ENCODE measurements at places on chromosomes 7 and 10.

- no peak for DNase-seq
These were observed 335.7 kb upstream of the SHH start for GRCh38 chr7:156147756-156148504.

DNA sequence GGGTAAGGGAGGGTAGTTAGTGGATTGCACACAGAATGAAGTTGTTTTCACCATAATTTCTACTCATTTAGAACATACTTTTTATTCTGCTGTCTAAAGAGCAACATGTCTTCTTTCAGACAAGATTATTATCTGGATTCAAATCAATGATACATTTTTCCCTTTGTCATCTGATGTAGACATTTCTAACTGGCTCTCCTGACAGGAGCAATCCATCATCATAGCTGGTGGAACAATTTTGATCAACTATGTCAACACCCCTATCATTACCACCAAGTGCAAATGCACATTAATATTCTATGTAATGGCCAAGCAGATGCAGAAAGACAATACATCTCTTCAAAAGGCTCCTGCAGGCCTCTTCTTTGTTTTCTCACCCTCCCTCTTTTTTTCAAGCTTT lies 672.9 kb upstream of the LRRTM3 start:
- DNase-seq, result no peak

GRCh38 chr10:26044141-26044749 lies 110.2 kb downstream of the MYO3A start:
- DNase-seq, result no peak

DNA sequence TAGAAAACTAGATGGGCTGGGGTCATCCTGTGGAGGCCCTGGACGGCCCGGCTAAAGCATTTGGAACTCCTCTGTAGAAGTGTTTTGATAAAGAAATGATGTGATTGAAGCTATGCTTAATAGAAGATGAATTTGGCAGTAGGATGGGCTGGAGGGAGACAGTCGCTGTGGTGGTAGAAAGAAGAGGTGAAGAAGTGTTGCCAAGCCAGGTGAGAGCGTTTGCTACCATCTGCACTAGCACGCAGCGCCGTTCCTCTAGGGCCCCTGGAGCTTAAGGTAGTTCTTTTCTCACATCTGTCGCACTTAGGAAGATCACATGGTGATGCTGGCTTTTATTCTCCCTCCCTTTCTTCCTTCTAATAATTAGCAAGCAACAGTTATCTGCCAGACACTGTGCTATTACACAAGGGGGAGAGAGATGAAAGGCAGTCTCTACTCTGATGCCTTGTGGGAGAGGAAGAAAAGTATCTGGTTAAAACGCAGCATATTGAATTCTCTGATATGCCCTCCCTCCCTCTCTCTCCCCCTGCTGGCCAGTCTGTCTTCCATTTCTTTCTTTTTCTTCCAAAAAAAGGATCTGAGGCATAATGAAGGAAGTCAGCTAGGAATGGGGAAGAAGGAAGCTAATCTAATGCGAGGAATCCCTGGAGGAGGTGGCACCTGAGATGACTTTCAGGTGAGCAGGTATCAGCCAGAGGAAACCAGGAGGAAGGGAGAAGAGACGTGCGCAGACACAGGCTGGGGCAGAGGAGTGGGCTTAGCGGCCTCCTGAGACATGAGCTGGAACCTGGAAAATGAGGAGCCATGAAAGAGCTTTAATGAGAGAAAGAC lies 162.3 kb upstream of the KLF14 start:
- no peak for DNase-seq

DNA sequence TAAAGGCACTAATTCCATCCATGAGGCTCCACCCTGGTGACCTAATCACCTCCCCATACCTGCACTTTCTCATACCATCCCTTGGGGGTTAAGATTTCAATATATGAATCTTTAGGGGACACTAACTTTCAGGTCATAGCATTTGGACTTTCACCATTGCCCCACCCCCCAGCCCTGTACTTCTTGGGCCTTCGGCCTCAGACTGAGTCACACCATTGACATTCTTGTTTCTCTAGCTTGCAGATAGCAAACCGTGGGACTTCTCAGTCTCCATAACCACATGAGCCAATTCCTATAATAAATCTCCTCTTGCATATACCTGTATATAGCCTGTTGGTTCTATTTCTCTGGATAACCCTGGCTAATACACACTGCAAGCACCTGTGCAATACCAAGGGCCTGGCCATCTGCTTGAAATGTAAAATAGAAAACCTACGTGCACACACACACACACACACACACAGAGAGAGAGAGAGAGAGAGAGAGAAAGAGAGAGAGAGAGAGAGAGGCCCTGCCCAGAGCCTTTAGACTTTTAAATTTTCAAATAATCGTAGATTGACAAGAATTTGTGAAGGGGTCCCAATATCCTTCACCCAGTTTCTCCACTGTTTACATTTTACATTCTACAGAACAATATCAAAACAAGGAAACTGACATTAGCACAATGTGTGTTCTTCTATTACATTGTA lies 25.3 kb downstream of the ANXA8 start:
- DNase-seq, result no peak

DNA sequence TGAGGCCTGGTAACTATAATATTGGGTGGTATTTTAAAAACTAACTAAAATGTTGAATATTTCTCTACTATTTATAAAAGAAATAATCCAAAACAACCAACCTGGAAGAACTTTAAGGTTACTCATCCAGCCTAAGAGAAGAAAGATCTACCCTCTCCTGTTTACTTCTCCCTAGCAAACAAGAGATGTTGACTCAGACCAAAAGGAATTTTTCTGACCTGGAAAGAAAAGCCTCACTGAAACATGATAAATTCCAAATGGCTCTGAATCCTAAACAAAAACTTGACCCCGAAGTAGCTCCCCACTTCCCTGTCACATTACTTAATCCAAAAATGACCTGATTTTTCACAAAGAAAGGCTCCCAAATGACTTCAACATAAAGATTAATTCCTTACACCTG lies 101.2 kb downstream of the PARD3 start:
- no peak for DNase-seq

DNA sequence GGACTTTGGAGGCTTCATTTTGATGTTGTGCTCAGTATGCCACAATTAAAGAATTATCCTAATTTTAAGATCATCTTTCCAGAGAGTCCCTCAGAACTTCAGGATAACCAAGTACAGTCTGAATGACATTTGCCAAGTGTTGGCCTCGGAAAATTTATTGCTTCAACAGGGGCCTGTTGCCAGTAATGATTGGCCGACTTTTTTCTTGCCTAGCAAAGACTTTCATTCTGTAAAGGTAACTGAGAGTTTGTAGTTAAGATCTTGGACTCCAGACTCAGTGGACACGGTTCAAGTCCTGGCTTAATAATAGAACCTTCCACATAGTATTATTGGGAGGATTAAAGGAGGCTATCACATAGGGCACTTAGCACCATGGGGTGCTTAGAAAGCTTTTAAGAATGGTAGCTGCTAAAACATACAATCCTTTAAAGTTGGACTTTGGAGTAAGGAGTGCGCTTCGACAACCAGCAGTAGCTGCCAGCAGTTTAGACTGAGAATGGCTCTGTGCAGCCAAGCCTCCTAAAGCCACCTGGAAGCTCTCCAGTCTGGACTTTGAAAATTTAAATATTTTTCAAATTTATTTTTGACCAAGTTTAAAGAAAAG lies 90.0 kb downstream of the PLCE1 start:
- DNase-seq, result no peak

DNA sequence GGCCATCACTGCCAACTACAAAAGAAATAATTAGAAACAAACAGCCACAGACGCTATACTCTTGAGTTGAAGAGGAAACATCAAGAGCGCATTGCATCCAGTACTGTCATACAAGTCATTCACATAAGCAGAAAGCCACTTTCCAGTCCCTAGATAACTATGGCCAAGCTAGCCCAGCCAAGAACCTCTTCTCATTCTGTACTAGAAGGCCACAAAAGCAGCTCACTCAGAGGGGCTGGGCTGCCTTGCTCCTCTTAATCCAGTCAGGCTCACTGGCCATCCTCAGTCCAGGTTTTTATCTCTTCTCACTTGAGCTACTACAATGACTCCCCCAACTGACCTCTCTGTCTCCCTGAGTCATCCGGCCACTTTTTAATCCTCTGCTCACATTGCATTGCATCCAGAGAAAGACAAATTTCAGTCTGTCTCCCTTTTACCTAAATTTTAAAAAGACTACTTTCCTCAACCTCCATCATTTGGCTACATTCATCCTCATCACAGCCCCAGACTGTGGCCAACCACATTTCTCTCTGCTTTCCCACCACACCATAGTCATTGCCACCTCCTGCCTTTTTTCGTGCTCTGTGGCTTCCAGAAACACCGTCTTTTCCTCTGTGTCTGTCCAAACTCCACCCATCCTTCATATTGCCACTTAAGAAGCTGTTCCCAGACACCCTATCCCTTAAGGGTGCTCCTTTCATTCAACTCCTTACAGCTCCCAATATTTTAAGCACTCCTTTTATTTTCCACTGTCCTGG lies 25.0 kb downstream of the PPP1R3C start:
- no peak for DNase-seq

DNA sequence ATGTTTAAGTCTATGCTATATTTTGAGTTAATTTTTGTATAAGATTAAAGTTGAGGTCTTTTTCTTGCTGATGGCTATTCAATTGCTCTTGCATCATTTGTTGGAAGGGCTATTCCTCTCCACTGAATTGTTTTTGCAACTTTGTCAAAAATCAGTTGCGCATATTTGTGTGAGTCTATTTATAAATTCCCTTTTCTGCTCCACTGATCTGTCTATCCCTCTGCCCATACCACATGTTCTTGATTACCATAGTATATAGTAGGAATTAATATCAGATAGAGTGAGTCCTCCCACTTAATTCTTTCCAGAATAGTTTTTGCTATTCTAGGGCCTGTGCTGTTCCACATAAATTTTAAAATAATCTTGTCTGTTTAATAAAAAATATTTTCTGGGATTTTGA lies 152.4 kb upstream of the ADCY1 start:
- no peak for DNase-seq

DNA sequence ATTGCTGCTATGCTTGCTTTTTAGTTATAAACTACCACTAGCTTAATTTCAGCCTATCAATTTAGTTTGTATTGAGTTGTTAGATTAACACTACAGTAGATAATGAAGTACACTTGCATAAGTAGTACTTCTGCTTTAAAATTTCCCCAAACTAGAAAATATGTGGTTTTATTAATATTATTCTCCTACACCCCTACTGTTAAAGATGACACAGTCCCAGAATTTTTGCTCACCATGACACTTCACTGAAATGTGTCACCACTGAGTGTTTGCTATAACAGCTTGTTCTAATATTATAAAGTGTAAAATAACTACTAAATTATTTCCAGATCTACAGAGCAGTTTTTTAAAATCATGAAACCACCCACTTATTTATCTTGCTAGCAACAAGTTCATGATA lies 31.6 kb downstream of the RHEB start:
- DNase-seq, result no peak

DNA sequence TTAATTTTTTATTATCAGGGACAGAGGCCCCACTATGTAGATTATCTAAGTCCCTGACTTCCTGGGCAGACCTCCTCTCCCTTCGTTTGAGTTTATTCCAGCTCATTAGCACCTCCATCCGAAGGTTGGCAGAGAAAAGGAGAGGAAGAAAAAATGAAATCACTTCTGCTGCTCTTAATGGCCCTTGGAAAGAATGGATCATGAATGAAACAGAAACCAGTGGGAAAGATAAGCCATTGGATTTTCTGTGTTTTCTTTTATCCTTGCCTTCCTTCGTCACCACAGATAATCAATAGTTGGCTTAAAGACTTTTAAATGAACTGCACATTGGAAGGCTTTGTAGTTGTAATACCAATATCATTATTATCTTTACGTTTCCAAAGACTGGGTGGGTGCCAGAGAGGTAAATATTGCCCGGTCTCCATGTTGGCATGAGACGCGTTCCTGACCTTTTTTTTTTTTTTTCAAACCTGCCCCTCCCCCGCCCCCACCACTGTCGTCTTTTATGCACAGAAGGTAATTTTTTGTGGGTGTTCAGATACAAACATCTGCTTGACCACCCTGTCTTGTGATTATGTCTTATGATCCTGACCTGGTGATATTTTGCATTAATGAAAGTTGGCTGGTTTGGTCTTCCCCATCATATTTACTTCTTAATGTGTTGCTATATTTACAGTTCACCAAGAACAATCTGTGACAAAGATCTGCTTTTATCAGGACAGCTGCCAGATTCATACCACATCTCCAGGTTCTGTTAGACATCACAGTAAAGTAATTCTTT lies 116.8 kb downstream of the ARID5B start:
- DNase-seq, result no peak

DNA sequence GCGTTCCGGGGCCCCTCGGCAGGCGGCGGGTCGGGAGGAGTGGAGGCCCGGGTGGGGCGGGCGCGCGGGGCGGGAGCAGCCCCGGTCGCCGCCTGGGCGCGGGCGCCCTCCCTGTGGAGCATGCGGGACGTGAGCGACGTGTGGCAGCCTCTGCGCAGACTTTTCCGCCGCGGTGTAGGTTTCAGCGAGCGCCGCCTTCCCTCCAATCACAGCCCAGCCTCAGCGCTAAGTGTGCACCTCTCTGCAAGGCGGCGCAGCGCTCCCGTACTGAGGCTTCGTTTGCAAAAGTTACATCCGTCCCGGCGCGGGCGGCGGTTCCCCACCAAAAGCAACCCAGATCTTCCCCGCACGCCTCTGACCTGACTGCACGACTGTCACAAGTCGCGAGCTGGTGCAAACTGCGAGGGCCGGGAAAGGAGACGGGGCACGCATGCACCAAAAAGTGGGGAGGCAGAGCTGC lies 1.2 kb upstream of the PFKFB3 start:
- peak; percentile 80 for DNase-seq

- DNase-seq, result no peak
These were observed 6.4 kb downstream of the LZTS2 start for GRCh38 chr10:101005869-101006567.

DNA sequence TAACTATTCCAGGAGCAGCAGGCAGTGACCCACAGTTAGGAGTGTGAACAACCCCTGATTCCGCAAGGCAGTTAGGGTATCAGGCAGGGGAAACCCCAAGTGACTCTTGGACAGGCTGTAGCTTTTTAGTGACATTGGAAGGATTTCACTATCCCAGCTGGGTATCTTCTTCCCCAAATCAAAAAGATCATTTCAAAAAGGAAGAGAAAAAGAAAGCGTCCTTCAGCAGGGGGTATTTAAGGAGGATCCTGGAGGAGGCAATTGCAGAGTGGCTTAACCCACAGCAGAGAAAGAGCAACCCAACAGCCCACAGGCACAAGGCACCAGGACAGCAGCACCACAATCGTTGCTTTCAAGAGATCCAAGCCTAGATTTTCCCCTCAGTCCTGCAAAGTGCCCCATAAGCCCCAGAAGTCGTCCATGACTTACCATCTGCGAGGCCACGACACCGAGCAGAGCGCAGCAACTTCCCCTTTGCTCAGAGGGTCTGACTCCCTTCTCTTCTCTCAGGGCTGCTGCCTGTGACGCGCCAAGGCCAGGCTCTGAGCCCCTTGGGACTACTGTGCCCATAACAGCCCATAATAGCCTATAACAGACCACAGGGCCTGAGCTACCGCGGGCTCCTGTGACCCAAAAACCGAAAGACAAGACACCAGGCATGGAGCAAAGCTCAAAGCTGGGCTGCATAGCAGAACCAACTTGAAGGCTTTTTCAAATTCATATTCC lies 19.8 kb downstream of the PIK3AP1 start:
- no peak for DNase-seq

- DNase-seq, result peak; percentile 39
These were observed 10.3 kb upstream of the STK17A start for GRCh38 chr7:43572516-43573049.

GRCh38 chr7:67593794-67594193 lies 597.2 kb downstream of the TYW1 start:
- DNase-seq, result no peak
